ENCODE measurements at places on chromosomes 7 and 10.

DNA sequence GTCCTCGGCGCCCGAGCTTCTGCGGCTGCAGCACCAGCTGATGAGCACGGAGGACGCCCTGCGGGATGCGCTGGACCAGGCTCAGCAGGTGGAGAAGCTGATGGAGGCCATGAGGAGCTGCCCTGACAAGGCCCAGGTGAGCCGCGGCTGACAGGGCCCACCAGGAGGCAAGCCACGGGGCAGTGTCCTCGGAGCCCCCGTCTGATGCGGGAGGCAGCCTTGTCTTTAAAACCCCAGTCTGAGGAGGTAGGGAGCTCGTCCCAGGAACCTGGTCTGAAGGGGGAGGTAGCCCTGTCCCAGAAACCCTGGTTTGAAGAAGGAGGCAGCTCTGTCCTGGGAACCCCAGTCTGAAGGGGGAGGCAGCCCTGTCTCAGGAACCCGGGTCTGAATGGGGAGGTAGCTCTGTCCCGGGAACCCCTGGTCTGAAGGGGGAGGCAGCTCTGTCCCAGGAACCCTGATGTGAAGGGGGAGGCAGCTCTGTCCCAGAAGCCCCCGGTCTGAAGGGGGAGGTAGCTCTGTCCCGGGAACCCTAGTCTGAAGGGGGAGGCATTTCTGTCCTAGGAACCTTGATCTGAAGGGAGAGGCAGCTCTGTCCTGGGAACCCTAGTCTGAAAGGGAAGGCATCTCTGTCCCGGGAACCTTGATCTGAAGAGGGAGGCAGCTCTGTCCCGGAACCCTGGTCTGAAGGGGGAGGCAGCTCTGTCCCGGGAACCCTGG, 53.1 kb upstream of the GTF2IRD1 start:
- no peak for DNase-seq

DNA sequence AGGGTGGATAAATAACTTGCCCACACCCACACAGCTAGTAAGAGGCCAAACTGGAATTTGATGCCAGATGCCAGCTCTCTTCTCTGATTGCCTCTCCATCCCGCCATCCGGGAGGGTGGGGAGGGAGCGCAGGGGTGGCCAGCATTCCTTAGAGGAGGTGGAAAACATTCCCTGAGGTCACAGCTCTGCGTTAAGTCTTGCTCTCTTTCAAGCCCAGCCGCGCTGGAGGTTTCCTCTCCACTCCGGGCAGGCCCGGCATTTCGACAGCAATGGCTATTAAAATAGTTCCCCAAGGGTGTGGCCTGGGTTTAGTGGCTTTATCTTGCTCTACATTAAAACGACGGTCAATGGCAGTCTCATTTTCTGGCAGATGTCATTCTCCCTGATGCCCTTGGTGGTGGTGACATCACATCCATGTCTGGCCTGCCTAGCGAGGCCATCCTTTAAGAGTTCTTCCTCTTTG, 16.1 kb upstream of the C10orf71 start:
- DNase-seq = no peak

DNA sequence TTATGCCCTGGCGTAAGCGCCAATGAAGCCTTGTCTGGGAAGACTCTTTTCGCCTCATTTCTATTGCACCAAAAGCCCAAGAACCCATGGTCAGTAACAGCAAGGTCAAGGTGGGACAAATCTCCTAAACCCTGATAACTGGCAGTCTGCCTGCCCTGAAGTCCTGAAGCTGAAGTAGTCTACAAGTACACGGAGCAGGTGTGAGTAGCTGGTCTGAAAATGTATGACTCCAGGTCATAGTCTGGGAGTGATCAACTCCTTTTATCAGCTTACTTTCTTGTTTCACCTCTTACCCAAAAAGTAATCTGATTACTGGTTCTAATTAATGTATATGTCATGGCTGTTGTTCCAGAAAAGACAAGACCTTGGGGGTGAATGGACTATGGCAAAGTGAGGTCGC, 107.3 kb upstream of the EFCAB10 start:
- no peak for DNase-seq

- no peak for DNase-seq
Measured at GRCh38 chr7:17194656-17195055, 103.8 kb upstream of the AHR start.

DNA sequence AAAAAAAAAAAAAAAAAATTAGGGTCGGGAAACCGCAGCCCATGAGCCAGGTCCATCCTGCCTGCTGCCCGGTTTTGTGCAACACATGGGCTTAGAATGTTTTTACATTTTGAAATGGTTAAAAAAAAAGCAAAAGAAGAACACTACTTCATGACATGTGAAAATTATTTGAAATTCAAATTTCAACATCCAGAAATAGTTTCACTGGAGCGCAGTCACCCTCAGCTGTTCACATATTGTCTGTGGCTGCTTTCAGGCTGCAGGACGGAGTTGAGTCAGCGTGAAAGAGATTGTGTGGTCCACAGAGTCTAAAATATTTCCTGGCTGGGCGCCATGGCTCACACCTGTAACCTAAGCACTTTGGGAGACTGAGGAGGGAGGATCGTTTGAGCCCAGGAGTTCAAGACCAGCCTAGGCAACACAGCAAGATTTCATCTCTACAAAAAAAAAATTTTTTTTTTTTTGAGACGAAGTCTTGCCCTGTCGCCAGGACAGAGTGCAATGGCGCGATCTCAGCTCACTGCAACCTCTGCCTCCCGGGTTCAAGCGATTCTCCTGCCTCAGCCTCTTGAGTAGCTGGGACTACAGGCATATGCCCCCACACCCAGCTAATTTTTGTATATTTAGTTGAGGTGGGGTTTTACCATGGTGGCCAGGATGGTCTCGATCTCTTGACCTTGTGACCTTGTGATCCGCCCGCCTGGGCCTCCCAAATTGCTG, 63.9 kb upstream of the ECHDC3 start:
- peak; percentile 68 for DNase-seq

- DNase-seq = peak; percentile 35
Measured at GRCh38 chr10:28072573-28072972, 73.7 kb upstream of the ODAD2 start.

All from epithelial cell of esophagus (primary cell).